Activated CD4-positive, alpha-beta T cell treated with anti-CD3 and anti-CD28 coated beads, Interleukin-2, amount 50 U/mL, for 24 hours (primary cell): ENCODE measurements at places on chromosomes 7 and 10.

DNA sequence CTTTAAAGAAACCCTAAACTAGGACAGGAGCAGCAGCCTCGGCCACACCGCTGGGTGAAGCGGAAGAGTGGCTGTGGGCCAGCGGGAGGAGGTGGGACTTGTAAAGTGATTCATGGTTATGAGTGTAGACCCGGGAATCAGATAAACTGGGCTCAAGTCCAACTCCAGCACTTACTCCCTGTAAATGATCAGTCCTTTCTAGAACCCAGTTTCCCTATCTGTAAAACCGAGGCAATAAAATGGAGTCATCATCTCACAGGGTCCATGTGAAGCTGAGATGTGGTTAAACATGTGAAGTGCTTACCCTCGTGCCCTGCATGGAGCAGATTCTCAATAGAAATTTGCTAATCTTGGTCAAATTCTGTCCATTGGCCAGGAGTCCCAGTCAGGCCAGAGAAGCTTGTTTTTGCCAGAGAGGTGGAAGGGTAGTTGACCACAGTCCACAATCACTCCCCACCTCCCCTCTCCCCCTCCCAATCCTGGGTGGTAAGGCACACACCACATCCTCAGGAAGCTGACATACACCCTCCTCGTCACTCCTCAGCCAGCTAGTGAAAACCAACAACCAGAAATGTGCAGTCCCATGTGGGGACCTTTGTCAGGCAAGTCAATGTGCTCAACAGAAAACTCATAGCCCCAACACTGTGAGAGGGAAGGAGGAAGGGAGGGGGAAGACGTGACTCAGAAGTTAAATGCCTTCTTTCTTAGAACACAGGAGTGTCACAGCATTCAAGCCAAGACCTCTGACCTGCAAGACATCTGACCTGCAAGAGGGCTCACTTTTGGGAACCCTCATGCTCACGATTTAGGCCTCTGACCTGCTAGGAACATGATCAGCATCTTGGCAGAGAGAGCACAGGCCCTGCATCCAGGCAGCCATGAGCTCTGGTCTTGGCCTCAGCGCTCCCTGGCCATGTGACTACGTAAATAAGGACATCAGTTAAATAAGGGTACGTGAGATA lies 145.1 kb downstream of the PLXNA4 start:
- DNase-seq = no peak

GRCh38 chr7:117704063-117704462 lies 169.2 kb downstream of the CTTNBP2 start:
- no peak for DNase-seq

DNA sequence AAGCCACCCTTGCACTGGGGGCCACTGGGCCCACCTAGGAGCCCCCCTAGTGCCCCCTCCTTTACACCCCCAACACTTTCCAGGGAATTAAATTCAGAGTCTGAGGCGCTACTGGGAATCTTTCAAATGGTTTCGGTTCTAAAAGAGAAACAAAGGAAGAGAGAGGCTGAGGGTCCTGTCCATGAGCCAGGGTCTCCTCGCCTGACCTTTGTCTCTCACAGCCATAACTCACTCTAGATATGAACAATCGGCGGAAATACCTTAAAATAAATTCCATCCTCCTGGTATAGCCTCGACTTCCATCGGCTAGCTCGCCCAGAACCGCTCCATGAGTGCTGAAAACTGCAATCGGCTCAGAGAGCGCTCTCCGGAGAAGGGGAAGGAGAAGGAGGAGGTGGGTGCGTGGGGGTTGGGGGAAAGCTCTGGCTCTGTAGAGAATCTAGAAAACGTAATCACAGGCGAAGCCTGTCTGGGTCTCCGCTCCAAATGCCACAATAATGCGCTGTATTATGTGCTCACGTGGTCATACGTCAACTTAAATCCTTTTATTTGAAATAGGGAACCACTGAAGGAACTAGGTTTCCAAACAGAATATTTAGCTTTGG lies 12.6 kb downstream of the HOXA4 start:
- DNase-seq = no peak

DNA sequence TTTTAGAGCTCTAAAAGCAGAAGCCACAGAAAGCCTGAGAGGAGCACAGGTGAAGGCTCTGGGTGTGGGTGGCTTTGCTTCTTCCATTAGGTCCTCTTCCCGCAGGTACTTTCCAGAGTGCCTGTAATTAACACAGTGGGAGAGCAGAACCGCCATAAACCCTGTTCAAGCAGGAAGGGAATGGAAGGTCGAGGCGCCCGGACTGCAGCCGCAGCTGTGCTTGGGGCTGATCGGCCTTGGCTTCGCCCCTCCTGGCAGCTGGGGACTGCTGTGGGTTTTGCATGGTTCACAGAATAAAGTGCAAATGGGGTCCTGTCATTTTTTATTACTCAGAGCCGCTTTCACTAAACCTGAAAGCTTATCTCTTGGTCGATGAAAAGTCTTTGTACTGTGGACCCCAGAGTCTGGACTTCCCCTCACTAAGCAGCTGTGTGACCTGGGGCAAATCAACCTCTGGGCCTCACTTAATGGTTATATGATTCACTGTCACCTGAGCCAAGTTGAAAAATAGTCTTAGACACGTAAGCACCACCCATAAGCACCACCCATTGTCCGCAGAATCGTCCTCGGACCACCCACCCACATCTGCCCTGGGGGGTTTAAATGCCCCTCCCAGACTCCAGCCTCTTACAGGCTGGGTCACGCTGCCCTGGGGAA lies 100.9 kb downstream of the XRCC2 start:
- no peak for DNase-seq

- DNase-seq = no peak
Measured at GRCh38 chr10:20998036-20998435, 100.9 kb upstream of the NEBL start.

DNA sequence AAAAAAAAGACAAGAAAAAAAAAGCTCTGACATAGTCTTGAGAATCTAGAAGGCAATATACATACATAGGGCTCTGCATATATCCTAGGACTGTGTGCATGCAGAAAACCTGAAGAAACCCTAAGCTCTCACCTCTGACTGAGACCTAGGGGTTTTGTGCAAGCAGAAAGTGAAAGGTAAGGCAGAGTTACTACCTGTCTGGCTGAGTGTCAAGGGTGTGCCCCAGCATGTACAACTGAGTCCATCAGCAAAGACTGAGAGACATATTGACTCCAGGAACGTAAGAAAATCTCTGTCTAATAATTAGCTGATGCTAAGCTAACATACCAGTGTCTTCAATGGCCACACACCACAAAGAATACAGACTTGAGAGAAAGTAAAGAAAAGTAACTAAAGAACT lies 16.3 kb upstream of the HNRNPH3 start:
- DNase-seq = no peak

GRCh38 chr10:76641215-76641614 lies 996.4 kb downstream of the KCNMA1 start:
- DNase-seq = no peak

DNA sequence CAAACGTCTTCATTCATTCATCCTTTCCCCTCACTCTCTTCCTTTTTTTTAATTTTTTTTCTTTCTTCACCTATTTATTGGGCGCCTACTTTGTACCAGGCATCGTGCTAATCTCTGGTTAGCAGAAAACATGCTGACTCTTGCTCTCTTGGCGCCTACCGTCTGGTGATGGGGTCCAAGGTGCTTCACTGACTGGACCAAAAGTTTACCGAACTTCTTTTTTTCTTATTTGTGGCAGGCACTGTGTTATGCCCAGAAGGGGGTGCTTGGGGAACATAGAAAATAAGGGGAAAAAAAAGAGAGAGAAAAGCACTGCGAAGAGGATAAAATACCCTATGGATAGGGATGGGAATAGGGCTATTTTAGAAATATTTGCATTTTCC lies 505 bp upstream of the FAM204A start:
- no peak for DNase-seq

GRCh38 chr7:14191686-14192098 lies 202.2 kb upstream of the ETV1 start:
- no peak for DNase-seq

DNA sequence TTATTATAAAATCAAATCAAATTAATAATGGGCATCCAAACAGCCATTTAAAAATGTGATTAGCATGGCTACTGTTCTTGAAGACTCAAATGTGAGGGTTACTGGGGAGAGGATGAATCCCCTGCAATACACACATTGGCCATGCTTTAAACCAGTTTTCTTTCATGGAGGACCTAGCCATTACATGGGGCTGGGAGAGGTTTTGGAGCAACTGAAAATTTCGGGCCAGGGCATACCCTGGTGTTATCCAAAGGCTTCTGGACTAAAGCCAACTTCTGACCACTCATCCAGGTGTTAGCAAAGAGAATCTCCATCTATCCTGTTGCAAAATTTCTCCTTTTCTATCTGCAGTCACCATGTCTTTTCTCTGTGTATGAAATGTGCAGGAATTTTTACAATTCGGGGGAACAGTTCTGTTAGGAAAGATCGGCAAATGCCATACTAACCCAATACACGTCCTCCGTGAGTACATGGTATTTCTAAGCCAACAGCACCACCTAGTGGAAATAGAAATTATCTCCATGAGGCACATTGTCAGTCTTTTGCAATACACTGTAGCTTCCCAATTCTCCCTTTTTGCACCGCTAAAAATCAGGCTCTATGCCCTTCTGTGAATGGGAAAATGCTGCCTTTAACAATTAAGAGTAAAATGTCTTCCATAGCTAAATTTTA lies 47.0 kb upstream of the ZNF107 start:
- no peak for DNase-seq

DNA sequence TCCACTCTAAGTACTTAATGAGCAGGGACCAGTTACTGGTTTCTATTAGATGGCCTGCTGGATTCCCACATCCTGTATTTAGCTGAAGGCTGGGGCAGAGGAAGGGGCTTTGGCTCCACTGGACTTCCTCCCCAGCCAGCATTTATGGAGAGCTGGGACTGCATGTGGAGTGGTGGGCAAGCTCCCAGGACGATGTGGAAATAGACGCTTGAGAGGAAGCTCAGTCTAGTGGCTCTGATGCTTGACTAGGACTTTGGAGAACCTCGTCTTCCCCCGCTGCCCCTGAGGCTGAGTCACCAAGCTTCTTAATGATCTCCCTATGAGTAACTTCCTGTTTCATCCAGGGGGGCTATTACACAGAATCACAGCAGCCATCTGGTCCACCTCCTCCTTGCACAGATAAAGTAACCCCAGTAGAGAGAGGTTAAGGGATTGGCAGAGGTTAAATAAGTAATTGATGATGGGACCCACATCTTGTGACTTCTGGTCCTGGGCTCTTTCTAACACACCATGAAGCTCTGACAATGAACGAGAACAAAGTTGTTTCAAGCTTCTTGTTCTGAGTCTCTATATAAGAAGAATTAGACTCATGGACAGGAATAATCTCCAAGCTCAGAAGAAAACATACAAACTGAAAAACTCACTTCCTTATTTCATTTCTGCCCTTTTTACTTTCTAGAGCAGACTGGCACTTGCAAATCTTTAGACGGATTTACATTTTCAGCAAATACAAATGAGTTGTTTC lies 126.2 kb downstream of the PRPF18 start:
- DNase-seq = no peak

GRCh38 chr10:50627896-50628295 lies 4.1 kb upstream of the SGMS1 start:
- no peak for DNase-seq

GRCh38 chr10:77710759-77711682 lies 73.4 kb upstream of the KCNMA1 start:
- peak; percentile 52 for DNase-seq

GRCh38 chr10:80356563-80356988 lies at the start of the genes DYDC1 and DYDC2:
Gene DYDC1, minus strand, starts transcription at chr10:80356755. Its CDS starts 4,154 bp downstream, at chr10:80352601.
Gene DYDC2, plus strand, starts transcription at chr10:80356781. Its CDS starts 5,663 bp downstream, at chr10:80362444.
- no peak for DNase-seq

DNA sequence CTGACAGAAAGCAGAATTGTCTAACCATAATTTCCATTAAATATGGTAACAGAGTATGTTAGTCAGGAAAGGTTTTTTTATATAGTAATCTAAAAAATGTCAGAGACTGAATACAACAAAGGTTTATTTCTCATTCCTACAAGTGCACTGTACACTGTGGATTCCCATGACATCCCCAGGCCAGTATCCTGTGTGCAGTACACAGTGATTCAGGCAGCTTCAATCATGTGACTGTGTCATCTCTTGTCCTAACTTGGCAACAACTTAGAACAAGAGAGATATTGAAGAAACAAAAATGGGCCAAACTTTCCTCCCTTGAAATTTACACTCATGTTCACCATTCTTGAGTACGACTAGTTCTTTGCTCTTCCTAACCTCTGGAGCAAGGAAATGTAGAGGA lies 189.8 kb upstream of the SEMA3A start:
- DNase-seq = no peak

DNA sequence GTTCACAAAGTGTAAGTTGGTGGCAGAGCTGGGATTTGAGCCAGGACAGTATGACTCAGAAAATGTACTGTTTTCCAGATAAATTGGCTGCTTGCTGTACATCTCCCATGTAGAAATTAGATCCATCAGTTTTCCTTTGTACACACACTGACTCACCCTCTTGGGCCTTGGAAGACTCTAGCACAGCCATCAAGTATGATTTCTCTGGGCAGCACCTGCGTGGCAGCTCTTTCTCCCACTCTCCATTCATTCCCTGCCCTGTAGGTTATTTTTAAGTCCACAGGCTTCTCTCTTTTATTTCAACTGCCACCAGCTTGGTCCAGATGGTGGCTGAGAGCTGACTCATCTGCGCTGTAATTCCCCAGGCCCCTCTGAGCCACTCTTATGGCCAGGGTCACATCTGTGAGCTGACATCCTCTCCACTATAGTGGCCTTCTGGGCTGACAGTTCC lies 28.3 kb upstream of the SDK1 start:
- DNase-seq = no peak

DNA sequence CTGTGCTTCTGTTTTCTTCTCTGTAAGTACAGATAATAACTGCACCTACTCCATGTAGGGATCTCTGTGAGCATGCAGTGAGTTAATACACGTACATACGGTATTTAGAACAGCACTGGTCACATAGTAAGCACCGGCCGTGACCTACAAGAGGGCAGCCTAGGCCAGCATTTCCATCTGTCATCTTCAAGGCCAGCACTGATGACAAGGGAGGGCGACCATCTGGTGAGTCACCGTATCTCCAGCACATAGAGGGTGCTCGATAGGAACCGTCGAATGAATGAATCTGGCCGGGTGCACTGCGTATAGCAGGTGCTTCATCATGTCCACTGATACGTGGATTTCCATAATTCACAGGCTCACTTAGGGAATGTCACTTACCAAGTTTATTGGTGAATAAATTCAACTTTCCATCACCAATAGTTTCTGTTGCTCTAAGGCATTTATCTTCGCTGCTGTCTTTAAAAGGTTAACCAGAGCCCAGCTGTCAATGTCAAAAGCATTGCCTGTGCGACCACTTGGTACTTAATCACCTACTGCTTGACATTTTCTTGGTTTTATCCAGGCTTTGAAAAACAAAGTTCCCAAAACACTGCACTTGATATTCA lies 8.3 kb downstream of the NOD1 start:
- no peak for DNase-seq

- no peak for DNase-seq
Measured at GRCh38 chr7:151891182-151891581, 14.3 kb upstream of the PRKAG2 start.
